ENCODE measurements at places on chromosomes 1 and 21.

DNA sequence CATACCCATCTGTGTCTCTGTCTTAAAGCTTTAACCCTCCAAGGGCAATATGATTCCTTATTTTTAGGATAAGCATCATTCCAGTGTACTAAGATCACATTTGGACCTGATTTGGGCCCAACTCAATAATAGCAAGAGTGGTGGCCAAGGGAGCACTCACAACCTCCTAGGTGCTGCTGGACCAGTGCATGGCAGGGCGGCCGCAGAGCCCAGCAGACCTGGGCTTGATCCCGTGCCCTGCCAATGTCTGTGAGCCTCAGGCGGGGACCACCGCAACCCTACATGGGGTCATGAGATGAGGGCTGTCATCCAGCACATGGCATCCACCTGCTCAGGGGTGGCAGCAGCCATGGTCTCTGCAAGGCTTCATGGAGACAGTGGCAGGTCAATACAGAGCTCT lies 201.8 kb upstream of the TMEM51 start:
- no peak for DNase-seq

- peak; percentile 25 for DNase-seq
Observed at GRCh38 chr1:166905900-166906299, 29.8 kb upstream of the TADA1 start.

GRCh38 chr1:22941257-22941656 lies 31.4 kb downstream of the LACTBL1 start:
- DNase-seq, result no peak

DNA sequence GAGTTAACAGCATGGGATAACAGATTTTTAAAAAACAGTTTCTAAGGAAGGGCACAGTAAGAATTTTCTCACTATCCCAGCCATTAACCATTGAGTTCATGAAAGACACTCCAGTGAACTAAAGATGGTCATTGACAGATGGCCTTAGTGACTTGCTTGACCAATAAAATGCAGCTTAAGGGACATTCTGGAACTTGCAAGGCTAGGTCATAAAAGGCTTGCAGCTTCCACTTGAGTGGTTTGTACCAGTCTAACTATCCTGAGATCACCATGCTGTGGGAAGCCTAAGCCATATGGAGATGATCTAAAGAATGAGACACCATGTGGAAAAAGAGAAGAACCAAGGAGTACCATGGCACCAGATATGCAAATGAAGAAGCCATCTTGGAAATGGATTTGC lies 37.9 kb upstream of the MUTYH start:
- DNase-seq, result no peak

DNA sequence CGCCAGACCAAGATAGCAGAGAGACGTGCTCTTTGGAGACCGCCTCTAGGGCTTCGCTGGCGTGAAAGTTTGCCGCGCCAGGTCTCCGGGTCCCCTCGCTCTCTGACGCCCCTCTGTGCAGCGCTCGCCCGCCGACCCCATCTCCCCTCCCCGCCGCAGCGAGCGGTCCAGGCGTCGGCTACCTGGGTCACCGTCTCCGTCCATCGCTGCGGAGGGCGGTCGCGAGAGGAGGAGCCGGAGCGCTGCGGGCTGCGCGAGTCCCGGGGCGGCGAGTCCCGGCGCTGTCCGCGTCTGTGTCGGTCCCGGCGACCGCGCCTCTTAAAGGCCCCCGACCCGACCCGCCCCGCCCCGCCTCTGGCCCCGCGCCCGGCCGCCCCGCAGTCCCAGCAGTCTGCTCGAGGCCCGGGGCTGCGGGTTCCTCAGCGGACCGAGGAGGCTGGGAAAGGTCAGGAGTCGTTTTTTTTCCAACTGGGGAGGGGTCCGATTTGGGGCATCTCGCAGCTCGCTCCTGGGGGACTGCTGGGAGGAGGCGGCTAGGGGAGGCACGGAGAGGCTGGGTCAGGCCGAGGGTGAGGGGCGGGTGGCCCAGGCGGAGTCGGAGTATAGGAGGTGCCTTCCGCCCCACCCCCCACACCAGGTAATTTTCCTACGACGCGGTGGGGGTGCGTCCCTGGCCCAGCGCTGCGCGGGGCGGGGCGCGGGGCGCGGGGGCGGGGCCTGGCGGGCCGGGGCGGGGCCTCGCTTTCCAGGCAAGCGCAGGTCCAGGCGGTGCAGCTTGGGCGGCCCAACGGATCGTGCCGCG lies at the start of the genes FBXO2 and FBXO44:
TSS of gene FBXO2 (minus strand) at position 293 of the 802 bp plus-strand sequence. CDS start at position 204, 89 bp downstream.
TSS of gene FBXO44 (plus strand) at position 741 of the 802 bp plus-strand sequence. CDS start 959 bp downstream, outside the sequence.
- peak; percentile 67 for DNase-seq

GRCh38 chr1:155167166-155168104 lies 5.7 kb downstream of the KRTCAP2 start:
- DNase-seq, result peak; percentile 92

DNA sequence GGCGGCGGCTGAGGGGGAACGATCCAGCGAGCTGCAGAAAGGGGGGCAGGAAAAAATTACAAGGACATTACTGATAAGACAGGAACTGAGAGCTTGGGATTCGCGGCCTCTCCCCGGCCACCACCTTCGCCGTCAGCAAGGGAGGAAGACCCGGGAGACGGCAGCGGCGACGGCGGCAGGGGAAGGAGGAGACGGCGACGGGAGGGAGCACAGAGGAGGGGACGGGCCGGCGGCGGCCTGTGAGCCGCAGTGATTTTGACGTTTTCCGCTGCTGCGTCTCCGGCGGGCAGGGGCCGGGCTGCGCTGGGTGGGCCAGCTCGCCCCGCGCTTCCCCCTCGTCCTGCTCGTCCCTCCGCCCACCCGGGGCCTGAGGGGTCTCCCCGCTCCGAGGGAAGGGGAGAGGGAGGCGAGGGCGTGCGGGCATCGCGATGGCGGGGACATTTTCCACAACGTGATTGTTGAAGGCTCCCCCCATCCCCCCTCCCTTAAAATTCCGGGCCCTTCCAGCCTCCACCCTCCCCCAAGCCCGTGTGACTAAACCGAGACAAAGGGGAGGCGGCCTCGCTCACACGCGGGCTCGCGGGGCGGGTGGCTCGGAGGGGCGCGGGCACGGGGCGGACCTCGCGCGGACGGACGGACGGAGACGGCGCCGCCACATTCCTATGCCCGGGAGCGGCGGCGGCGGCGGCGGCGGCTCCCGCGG lies 407 bp downstream of the CAMSAP2 start:
- DNase-seq, result peak; percentile 60

- DNase-seq, result no peak
Observed at GRCh38 chr1:24450316-24450715, 34.7 kb downstream of the NIPAL3 start.

GRCh38 chr1:2400950-2401649 lies 9.5 kb downstream of the RER1 start:
- DNase-seq, result no peak

GRCh38 chr1:58764294-58764978 lies 19.4 kb downstream of the JUN start:
- no peak for DNase-seq

DNA sequence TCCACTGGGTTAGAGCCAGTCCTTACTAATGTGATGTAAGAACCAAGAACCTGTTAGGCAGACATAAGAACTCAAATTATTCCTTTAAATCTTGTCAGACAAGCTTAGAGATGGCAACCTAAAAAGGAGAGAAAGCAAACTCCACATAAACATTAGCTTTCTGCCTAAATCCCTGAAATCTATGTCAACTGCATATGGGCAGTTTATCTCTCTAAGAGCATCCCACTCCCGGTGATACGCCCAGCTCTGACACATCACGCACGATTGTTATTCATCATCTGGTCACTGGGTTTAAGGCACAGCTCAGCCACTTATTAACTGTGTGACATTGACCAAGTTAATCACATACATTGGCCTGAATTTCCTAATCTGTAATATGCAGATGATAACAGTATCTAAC lies 323.7 kb downstream of the HHIPL2 start:
- DNase-seq, result no peak

DNA sequence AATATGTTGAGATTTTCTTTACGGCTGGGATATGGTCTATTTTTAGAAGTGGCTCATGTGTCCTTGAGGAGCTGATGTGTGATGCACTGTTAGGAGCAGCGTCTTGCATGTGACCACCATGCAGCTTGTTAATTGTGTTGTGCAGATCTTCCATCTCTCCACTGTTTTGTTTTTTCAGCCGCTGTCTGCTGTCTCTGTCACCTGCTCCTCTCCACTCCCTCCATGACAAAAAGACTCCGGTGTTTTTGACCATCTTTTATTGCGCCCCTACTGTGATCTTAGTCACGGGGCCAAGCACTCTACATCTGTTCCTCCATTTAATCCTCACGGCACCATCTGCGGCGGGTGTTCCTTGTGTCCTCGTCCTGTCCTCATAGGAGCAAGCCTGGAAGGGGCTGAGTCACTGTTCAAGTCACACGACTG lies 51.8 kb downstream of the ADARB1 start:
- no peak for DNase-seq

GRCh38 chr1:29171089-29171488 lies 10.6 kb downstream of the SRSF4 start:
- no peak for DNase-seq

DNA sequence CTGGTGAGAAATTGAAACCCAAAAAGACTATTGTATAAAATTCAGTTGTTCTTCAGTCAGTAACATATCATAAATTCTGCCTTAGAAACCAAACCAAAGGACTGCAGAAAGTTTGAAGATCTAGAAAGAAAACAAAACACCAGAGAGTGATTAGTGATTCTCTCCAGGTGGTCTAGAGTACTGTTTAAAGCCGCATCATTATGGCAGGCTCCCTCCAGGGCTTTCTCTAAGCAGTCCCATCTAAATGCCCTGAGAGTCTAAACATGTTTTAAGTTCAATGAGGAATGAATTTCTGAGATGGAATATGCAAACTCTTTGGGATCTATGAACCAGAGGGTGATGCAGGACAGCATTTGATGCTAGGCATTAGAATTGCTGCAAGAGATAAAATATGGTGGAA lies 100.9 kb upstream of the ST6GALNAC5 start:
- no peak for DNase-seq

GRCh38 chr1:28136922-28137613 lies 39.4 kb downstream of the PTAFR start:
- no peak for DNase-seq

- no peak for DNase-seq
Observed at GRCh38 chr1:225479996-225480720, 52.3 kb upstream of the LBR start.

- no peak for DNase-seq
Observed at GRCh38 chr1:47502746-47503370, 65.0 kb downstream of the FOXD2 start.

DNA sequence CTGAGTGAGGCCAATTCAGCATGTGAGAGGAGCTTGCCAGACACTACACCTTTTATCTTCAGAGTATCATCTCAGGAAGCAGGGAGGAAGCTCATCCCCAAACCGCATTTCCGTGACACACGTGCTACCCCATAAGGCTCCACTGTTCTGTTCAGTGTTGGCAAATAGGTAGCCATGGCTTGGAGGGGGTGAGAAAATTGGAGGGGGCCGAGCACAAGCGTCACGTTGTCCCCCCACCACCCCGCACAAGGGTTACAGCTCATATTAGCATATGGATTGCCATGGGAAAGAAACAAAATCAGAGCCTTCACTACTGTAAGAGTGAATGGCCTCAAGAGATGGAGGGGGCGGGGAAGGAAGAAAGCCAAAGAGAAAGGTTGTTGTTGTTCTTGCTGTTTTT lies 46.7 kb downstream of the OLIG1 start:
- DNase-seq, result peak; percentile 12

- DNase-seq, result peak; percentile 49
Observed at GRCh38 chr1:39272027-39272797, 67.7 kb downstream of the MACF1 start.

- DNase-seq, result peak; percentile 43
Observed at GRCh38 chr1:62144238-62144831, 50.3 kb upstream of the L1TD1 start.

- DNase-seq, result peak; percentile 79
Observed at GRCh38 chr21:36320421-36321324, 676 bp downstream of the MORC3 start.

DNA sequence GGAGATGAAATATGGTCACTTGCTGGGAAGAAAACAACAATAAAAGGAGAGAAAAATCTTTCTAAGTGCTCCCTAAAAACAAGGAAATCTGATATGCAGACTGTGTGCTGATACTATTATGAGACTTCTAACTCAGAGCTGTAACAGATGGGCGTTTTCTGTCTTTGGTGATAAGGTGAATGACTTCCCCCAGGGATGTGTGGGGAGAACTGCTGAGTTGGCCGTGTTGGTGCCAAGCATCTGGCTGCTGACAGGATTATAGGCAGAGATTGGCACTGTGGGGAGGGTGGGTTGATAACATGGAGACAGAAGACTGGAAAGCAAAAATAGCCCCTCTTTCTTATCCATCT lies 438.5 kb upstream of the PLXNA2 start:
- no peak for DNase-seq

GRCh38 chr21:28936036-28936435 lies 56.6 kb downstream of the LTN1 start:
- DNase-seq, result no peak

DNA sequence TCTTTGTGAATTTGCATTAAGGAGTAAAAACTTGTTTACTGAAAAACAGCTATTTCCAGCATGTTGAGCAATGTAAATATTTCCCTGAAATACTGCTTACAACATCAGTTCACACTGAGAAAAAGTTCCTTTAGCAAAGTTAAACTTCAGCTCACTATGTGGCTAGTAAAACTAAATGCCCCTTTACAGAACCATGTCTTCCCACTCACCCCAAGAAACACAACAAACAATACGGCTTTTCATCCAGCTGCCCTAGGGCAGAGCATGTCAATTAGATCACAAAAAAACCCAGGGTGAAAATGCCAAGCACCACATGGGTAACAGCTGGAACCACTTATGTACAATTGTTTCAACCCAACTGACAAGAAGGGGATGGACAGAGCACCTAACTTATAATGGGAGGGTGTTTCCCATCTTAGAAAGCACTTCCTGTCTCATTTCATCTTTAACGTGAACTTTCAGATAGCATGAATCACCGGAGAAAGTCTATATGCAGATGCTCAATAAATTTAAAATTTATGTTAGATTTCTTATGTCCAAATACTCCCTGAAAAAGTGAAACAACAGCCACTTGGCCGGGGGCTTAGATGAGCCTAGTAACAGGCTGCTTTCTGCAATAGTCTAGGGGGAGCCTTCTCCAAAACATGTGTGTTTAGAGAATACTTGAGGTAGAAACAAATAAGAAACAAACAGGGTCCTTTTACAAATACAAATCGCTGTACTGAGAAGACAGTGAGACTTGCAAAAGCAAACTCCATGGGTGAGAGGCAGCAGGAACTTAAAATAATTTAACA lies 6.6 kb downstream of the NID1 start:
- DNase-seq, result no peak

- peak; percentile 82 for DNase-seq
Observed at GRCh38 chr1:39657923-39658485, 13.9 kb downstream of the NT5C1A start.

- DNase-seq, result no peak
Observed at GRCh38 chr1:197269053-197269452, 1.0 kb downstream of the CRB1 start.

DNA sequence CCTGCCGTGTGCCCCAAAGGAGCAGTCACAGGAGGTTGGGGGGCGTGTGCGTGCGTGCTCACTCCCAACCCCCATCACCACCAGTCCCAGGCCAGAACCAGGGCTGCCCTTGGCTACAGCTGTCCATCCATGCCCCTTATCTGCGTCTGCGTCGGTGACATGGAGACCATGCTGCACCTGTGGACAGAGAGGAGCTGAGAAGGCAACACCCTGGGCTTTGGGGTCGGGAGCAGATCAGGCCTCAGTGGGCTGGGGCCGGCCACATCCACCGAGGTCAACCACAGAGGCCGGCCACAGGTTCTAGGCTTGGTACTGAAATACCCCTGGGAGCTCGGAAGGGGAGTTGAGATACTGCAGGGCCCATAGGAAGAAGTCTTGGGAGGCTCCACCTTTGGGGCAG lies 23.5 kb downstream of the COL6A1 start:
- no peak for DNase-seq

GRCh38 chr1:216111842-216112241 lies 311.4 kb downstream of the USH2A start:
- no peak for DNase-seq

- no peak for DNase-seq
Observed at GRCh38 chr1:223721658-223722607, 9.6 kb downstream of the CAPN2 start.
